ENCODE measurements at places on chromosomes 6 and 20. TPM values are rescaled to one million over a fixed set of nuclear protein-coding genes. Genes with fewer than 3 reads are reported as not detected.

Gene TREM1
- 2.9 TPM for total RNA-seq

Gene SYNCRIP
- 39.0 TPM for total RNA-seq

Gene TMEM170B
- total RNA-seq = 3.8 TPM

Gene FHL5
- total RNA-seq = 13.8 TPM

Gene SPATS1
- total RNA-seq = not detected

Gene PSMA7
- total RNA-seq = 258 TPM

Gene PLN
- 1,831 TPM for total RNA-seq

DNA sequence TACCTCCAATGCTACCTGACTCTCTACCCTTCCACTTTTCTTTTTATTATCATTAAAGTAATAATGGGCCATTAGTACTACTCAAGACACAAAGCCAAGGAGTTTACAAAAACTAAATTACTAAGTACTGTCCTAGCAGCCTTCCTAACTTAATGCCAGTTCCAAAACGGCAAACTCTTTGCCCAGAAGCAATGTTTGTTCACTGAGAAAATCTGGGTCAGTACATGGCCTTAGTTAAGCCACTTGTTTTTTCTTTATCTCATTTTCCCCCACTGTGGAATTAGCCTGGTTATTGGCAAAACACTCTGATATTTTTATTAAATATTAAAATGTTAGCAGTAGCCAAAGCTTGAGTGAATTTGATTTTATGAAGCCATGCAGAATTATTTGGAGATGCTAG lies 242.4 kb downstream of the KCNQ5 start:
- no peaks in the 10 kb centered on the region for H3K27me3 ChIP-seq
- DNase-seq = no peak
- H3K36me3 ChIP-seq = no peaks in the 10 kb centered on the region
- no peaks in the 10 kb centered on the region for H3K4me1 ChIP-seq

GRCh38 chr6:159376516-159377158 lies 207.4 kb downstream of the FNDC1 start:
- no peak overlapping the region for H3K27ac ChIP-seq
- no peak overlapping the region for H3K4me3 ChIP-seq
- H3K27me3 ChIP-seq = no peaks in the 10 kb centered on the region
- no peaks in the 10 kb centered on the region for H3K36me3 ChIP-seq

DNA sequence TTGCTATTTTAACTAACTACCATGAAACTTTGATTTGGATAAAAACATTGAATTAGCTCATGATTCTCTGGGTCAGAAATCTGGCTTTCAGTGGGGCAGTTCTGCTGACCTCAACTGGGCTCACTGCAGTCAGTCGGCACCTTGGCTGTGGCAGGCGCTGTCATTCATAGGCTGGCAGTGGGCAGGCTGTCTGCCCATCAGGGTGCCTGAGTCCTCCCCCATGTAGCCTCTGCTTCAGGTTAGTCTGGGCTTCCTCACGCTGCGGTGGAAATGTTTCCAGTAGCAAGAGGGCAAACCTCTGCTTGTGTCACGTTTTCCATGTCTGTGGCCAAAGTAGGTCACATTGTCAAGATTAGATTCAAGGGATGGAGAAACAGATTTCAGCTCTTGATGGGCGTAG lies 251.0 kb upstream of the TCF21 start:
- H3K4me3 ChIP-seq = no peak overlapping the region
- no peaks in the 10 kb centered on the region for H3K36me3 ChIP-seq
- H3K27me3 ChIP-seq = no peaks in the 10 kb centered on the region
- H3K4me1 ChIP-seq = no peaks in the 10 kb centered on the region

DNA sequence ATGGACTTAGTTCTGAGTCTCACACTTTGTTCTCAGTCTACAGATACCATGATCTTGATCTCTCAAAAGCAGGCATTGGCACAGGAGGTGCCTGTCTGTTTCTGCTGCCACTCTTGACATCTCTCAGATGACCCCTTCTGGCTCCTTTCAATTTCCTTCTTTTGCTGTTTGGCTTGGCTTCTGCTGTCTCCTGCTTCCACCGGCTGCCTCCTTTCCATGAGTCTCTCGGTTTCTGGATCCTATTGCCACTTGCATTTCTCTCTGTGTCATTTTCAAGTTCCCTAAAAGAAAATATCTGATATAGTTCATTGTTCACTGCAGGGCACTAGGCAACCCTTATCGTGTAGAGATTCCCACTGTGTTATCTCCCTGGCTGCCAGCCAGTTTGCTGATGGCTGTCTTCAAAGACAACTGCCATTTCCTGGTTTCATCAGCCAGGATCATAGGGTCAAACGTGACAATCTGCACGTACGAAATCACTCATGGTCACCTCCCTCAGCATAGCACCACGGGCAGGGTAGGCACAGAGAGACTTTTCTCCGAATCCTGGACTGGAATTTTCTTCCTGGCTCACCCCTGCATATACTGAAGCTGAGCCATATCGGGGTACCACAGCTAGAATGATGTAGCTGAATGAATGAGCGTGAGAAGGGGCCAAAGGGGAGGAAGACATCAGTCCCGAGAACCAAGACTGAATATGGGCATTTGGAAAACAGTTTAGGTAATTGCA lies 144.6 kb upstream of the TMEM170B start:
- H3K27ac ChIP-seq = peak overlapping the region; percentile 46
- DNase-seq = peak; percentile 66
- H3K4me3 ChIP-seq = no peak overlapping the region
- no peaks in the 10 kb centered on the region for H3K27me3 ChIP-seq
- no peaks in the 10 kb centered on the region for H3K36me3 ChIP-seq

DNA sequence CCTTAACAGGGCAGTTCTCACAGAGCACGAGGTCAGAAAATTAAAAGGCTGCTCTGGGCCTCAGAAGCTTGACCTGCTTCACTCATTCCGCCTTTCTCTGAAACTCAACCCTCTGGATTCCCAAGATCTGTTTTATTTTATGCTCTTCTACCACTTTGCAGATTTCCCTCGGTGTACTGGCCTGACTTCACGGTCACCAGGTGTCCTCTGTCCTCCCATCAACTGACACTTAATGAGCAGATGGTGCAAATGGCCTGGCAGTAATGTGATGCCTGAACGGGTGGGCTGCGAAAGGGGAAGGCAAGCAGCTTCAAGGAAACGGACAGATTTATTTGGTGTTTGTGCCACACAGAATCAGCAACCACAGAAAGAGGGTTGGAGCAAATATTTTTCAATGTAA lies 169.7 kb upstream of the TFAP2D start:
- no peaks in the 10 kb centered on the region for H3K27me3 ChIP-seq
- no peak overlapping the region for H3K4me3 ChIP-seq

DNA sequence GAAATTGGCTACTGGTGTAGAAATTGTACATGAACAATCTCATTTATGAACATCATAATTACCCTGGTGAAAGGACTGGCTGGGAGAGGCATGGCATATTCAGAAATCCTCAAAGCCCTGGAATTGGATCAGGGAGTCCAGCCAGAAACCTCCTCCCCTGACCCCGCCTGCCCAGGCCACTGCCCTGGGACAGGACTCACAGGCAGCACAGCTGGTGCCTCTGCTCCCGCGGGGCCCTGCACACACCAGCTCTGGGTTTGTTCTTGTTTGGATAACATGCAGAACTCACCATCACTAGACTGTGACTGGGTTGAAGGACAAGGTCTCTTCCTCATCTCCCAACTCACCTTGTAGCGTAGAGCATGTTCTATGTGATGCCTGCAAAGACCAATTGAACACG lies 56.2 kb downstream of the AGPAT4 start:
- H3K36me3 ChIP-seq = no peaks in the 10 kb centered on the region
- no peak overlapping the region for H3K27ac ChIP-seq
- no peak for DNase-seq
- H3K27me3 ChIP-seq = no peaks in the 10 kb centered on the region
- no peak overlapping the region for H3K4me3 ChIP-seq

DNA sequence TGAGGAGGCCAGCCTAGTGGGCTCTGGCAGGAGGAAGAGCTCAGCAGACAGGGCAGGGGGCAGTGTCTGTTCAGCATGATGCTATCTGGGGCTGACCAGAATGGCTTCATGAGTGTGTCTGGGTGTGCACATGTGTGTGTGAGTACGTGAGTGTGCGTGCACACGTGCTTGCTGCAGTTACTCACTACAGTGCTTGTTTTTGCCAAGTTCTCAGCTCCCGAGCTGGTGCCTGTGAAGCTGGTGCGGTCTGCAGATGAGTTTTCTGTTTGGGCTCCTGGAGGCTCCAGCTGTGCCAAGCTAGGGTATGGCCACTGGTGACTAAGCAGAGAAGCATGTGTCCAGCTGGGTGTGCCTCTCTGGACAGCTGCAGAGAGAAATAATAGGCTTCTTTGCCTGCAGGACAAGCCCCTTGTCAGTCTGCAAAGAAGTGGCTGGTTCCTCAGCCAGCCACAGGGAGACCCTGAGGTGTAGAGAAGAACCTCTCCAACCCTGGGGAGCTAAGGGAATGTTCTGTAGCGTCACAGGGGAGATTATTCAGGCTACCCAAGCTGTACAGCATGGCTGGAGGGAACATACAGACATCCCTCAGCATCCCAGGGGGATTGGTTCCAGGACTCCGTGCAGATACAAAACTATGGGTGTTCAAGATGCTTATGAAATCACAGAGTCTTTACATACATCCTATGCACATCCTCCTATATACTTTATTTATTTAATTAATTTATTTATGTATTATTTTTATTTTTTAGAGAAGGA lies 40.2 kb upstream of the FAM50B start:
- H3K27ac ChIP-seq = peak overlapping the region; percentile 60
- H3K4me3 ChIP-seq = no peak overlapping the region
- no peaks in the 10 kb centered on the region for H3K36me3 ChIP-seq
- H3K4me1 ChIP-seq = peaks cover 39% of the 10 kb centered on the region

- H3K4me3 ChIP-seq = no peak overlapping the region
- no peaks in the 10 kb centered on the region for H3K4me1 ChIP-seq
- no peak for DNase-seq
- no peaks in the 10 kb centered on the region for H3K27me3 ChIP-seq
These were observed 5.9 kb upstream of the SLC13A3 start for GRCh38 chr20:46657137-46657536.

- no peaks in the 10 kb centered on the region for H3K27me3 ChIP-seq
- no peaks in the 10 kb centered on the region for H3K4me1 ChIP-seq
- peak overlapping the region; percentile 95 for H3K27ac ChIP-seq
- peak overlapping the region; percentile 60 for H3K4me3 ChIP-seq
- DNase-seq = no peak
- H3K36me3 ChIP-seq = no peaks in the 10 kb centered on the region
These were observed 7.0 kb downstream of the SYNGAP1 start for GRCh38 chr6:33426590-33427511.
